ENCODE measurements at places on chromosomes 7 and 10.

DNA sequence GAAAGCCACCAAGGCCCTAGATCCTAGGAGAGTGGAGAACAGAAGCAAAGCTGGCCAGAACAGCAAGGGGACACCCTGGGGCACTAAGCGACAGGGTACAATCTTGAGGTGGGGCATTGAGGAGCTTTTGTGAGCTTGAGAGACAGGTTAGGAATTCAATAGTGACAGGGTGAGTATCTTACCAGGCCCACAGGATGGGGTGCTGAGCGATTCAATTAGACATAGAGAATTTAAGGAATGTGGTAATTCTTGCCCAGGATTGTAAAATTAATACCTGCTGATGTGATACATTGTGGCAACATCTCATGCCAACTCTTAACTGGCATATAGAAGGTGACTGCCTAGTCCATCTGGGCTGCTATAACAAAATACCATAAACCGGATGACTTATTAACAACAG is 14.0 kb downstream of the RBP3 start:
- no peak for DNase-seq

GRCh38 chr7:17968791-17969715 is 28.8 kb upstream of the SNX13 start:
- DNase-seq = no peak

GRCh38 chr10:122864901-122865300 is 14.5 kb downstream of the FAM24B start:
- DNase-seq = no peak

DNA sequence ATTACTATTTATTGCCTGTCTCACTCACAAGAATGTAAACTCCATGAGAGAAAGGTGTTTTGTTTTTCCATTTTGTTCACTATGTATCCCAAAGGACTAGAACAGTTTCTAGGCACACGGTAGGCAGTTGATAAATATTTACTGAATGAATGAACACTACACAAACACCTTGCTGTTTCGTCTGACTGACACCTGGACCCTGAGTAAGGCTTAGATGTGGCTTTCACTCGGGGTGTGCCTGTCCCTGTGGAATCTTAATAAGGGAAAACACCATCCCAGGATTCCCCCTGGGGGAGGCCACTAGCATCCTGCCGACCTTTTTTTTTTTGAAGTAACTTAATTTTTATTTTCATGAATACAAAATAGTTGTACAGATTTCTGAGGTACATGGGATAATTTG is 66.6 kb upstream of the STEAP1B start:
- DNase-seq = no peak

DNA sequence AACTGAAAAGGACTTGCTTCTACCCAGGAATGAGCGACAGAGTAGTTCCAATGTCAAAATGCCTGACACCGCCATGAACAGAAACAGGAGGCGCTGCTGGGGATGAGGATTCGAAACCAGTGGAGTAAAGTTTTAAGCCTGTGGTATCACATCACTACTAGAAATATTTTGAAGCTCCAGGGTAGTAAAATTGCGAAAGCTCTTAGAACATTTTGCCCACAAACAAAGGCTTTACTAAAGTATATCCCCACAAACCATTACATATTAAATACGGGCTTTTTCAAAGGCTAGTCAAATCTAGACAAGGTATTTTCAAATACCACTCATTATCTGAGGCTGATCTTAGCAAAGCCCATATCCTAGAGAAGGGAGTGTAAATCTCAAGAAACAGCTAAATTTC is 2.4 kb downstream of the PRDX3 start:
- DNase-seq = no peak

- DNase-seq = no peak
Measured at GRCh38 chr10:122233857-122234348, 37.2 kb upstream of the BTBD16 start.
